ENCODE measurements at places on chromosomes 1 and 21. TPM values are rescaled to one million over a fixed set of nuclear protein-coding genes. Genes with fewer than 3 reads are reported as not detected.

KCNAB2 gene
- total RNA-seq: 13.3 TPM

AGT gene
- total RNA-seq: 1.6 TPM

CFHR5 gene
- total RNA-seq: not detected

ZNF669 gene
- total RNA-seq: 10.5 TPM

CR1L gene
- total RNA-seq: not detected

SPRR2G gene
- total RNA-seq: 10.7 TPM

MROH9 gene
- not detected for total RNA-seq

RIMS3 gene
- total RNA-seq: 5.0 TPM

SPATA46 gene
- not detected for total RNA-seq

S100A8 gene
- 16.4 TPM for total RNA-seq

SLC2A5 gene
- total RNA-seq: 3.6 TPM

DNA sequence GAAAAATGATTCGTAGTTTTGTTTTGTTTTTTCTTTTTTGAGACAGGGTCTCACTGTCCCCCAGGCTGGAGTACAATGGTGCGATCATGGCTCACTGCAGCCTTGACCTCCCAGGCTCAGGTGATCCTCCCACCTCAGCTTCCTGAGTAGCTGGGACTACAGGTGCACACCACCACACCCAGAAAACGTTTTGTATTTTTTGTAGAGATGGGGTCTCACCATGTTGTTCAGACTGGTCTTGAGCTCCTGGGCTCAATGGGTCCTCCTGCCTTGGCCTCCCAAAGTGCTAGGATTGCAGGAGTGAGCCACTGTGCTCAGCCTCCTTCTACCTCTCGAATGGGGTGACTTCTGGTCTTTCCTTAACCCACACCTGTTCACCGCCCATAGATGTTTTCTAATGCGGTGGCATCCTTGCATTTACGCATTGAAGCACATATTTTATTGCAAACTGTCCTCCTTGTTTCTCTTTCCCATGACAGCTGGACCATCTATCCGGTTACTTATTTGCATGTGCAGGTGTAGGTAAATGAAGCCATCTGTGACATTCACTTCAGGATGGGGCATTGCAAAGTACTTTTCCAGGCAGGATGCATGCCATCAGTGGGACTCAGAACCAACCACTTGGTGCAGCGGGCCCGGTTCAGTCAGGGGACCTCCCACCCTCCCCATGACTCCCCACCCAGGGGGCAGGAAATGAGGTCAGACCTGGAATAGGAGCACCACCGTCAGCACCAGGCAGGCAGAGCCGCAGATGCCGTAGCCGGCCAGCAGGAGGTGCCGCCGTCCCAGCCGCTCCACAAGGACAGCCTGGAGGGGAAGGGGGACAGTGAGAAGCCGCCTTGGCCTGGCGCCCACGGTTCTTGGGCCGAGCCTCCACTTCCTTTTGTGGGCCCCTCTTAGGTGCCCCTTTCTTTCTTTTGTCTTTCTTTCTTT lies 16.5 kb downstream of the SLC2A7 start:
- H3K4me3 ChIP-seq: no peak overlapping the region
- H3K27ac ChIP-seq: no peak overlapping the region
- no peak for DNase-seq
- no peaks in the 10 kb centered on the region for H3K36me3 ChIP-seq

- H3K27ac ChIP-seq: no peak overlapping the region
- no peaks in the 10 kb centered on the region for H3K27me3 ChIP-seq
- H3K36me3 ChIP-seq: no peaks in the 10 kb centered on the region
- DNase-seq: no peak
- H3K4me1 ChIP-seq: no peaks in the 10 kb centered on the region
Measured at GRCh38 chr21:32819694-32820093, 48.1 kb upstream of the PAXBP1 start.

DNA sequence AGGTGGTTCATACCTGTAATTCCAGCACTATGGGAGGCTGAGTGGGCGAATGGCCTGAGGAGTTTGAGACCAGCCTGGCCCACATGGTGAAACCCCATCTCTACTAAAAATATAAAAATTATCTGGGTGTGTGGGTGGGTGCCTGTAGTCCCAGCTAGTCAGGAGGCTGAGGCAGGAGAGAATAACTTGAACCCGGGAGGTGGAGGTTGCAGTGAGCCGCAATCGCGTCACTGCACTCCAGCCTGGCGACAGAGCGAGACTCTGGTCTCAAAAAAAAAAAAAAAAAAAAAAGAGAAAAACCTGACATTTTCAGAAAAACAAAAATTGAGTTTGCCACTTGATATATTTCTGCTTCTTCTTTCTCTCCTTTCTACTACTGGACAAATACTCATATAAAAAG lies 24.3 kb downstream of the CA6 start:
- H3K27ac ChIP-seq: no peak overlapping the region
- H3K36me3 ChIP-seq: no peaks in the 10 kb centered on the region
- H3K4me1 ChIP-seq: no peaks in the 10 kb centered on the region
- no peak overlapping the region for H3K4me3 ChIP-seq

DNA sequence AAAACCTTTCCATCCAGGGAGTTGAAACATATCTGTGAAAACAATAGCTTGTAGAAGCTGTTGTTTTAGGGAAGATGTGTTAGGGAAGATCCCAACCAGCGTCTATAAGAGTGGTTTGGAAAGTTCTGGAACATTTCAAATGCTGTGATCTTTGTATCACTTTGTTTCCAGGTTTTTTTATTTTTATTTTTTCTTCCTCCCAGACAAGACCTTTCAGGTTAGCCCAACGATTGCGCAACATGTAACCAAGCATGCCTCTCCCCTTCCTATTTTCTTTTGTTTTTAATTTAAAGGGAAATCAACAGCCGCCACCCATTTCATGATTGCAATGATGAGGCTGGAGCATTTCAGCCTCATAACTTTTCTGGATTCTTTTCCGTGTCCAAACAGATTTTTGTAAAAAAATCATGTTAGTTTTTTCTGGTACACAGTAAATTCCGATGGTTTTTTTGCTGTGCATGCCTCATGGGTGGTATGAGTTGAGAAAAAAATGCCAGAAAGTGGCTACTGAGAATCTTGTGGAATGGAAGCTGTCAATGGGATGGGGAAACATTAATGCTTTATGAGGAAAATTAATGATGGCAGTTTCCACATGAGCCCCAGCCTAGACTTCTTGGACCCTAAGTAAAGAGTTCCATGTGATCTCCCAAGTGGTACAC lies 109.3 kb downstream of the RUNX1 start:
- DNase-seq: no peak
- H3K27me3 ChIP-seq: peaks cover 15% of the 10 kb centered on the region
- H3K27ac ChIP-seq: no peak overlapping the region
- peaks cover 12% of the 10 kb centered on the region for H3K4me1 ChIP-seq

DNA sequence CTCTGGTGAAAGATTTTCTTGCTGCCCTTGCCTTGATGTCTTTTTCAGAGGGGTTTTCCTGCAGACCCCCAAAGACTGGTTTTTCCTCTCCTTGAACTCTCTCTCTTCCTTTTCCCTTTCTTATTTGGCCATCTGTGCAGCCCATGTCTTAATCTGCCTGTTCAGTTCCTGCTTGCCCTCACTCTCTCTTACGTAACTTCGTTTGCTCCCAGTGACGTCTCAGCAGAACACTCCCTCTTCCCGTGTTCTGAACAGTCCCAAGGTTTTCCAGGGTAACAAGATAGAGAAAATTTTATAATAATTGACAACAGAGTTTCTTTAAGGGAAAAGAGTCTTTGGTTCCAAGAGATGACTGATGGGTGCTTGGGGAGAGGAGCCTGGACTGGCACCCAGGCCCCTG lies 109.1 kb upstream of the LMO4 start:
- H3K36me3 ChIP-seq: no peaks in the 10 kb centered on the region
- H3K4me1 ChIP-seq: peaks cover 2% of the 10 kb centered on the region
- H3K27ac ChIP-seq: no peak overlapping the region
- no peaks in the 10 kb centered on the region for H3K27me3 ChIP-seq
- no peak overlapping the region for H3K4me3 ChIP-seq
- no peak for DNase-seq

DNA sequence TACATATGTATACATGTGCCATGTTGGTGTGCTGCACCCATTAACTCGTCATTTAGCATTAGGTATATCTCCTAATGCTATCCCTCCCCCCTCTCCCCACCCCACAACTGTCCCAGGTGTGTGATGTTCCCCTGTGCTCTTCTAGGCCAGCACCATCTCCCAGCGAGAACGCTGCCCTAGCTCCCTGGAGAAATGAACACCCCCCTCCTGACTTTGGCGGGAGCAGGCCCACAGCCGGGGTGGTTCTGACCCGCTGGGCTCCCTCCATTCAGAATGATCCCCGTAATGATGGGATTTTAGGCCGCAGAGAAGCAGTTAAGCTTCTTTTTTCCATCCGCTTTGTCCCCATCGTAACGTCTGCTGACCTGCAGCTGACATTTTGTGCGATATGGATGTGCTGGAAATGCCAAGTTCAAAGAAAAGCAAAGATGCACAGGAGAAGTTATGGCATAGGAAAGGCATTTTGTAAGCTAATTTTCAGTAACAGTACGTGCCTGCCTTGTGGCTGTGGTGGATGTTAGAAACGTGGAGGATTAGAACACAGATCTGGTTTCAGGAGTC lies 39.3 kb downstream of the ELK4 start:
- no peaks in the 10 kb centered on the region for H3K27me3 ChIP-seq
- H3K4me3 ChIP-seq: peak overlapping the region; percentile 30
- DNase-seq: peak; percentile 59
- H3K36me3 ChIP-seq: no peaks in the 10 kb centered on the region

DNA sequence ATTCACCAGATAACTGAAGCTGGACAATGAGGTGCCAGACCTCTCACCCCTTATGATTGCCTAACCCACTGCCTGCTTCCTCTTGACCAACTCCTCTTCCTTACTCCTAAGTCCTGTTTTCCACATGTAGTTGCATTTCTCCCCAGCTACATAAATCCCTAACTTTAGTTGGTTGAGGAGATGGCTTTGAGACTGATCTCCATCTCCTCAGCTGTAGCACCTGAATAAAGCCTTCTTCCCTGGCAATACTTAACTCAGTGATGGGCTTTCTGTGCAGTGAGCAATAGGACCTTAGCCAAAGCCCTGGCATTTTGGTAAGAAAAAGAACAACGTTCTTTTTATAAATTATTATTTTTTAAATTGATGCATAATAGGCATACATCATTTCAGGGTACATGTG lies 691.1 kb downstream of the MATN1 start:
- no peaks in the 10 kb centered on the region for H3K36me3 ChIP-seq
- H3K27ac ChIP-seq: no peak overlapping the region
- no peak for DNase-seq
- H3K27me3 ChIP-seq: peaks cover 37% of the 10 kb centered on the region

- H3K27me3 ChIP-seq: no peaks in the 10 kb centered on the region
- H3K4me1 ChIP-seq: peaks cover 58% of the 10 kb centered on the region
- DNase-seq: no peak
- H3K4me3 ChIP-seq: no peak overlapping the region
- H3K27ac ChIP-seq: no peak overlapping the region
- no peaks in the 10 kb centered on the region for H3K36me3 ChIP-seq
Measured at GRCh38 chr1:25740071-25740470, 59.9 kb upstream of the SELENON start.

DNA sequence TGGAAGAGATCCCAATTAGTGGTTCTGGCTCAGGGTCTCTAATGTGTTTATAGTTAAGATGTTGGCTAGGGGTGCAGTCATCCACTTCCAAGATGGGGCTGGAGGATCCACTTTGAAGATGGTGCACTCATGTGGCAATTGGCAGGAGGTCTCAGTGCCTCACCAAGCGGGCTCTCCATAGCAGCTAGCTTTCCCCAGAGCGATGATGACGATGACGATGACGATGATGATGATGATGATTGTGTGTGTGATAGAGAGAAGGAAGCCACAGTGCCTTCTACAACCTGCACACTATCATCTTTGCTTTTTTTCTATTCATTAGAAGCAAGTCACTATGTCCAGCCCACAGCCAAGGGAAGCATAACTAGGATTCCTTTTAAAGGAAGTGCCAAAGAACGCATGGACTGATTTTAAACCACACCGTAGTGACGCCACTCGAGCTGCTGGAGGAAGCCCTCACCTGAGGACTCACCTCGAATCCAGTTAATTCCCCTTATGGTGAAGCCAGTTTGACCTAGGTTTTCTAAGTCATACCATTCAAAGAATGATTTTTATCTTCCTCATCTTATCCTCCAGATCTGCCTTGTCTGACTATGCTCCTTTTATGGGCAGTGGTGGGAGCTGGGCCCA lies 49.4 kb downstream of the SRRM1 start:
- H3K27me3 ChIP-seq: no peaks in the 10 kb centered on the region
- no peak overlapping the region for H3K4me3 ChIP-seq
- peaks cover 23% of the 10 kb centered on the region for H3K4me1 ChIP-seq
- DNase-seq: no peak
- H3K36me3 ChIP-seq: no peaks in the 10 kb centered on the region

DNA sequence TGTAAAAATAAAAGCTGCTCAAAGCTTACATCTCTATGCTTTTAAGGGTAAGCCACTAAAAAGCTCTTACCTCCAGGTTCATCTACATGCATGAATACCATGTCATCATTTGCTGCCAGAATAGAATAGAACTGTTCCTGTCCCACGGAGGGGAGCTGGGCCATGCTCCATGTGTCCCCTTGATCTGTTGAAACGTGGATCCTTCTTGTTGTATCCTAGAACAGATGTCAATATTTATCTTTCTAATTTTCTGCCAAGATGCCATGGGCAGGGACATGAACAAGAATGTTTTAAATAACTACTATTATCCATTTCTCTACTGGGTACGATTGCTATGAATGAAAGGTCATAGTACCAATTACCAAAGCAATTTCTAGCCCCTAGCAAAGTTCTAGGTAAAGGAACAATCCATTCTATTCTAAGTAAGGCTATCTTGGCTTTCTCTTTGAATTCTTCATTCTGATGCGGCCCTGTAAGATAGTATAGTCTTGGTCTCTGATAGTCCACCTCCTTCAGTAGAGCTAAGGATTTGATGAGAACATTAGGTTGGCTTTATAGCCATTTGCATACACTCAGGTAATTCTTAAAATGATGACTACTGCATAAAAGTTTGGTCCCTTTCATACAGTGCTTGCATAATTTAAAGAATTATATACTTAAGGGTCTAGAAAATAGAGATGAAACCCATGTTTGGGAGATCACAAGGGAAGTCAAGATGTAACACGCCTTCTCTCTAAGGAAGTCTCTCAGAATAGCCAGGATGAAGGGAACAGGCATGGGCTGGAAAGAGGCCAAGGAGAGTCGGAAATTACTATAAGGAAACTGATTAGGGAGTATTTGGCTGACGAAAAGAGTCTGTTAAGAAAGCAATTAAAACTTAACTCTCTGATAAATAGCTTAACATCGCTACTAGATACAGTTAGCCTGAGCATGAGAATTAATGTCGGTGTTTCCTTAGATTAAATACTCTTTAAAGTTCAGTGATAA lies 35.4 kb upstream of the MYBPHL start:
- no peaks in the 10 kb centered on the region for H3K27me3 ChIP-seq
- DNase-seq: no peak
- H3K27ac ChIP-seq: no peak overlapping the region
- H3K4me3 ChIP-seq: no peak overlapping the region
- peaks cover 48% of the 10 kb centered on the region for H3K36me3 ChIP-seq

GRCh38 chr1:68051475-68051874 lies 1.0 kb upstream of the DIRAS3 start:
- H3K36me3 ChIP-seq: no peaks in the 10 kb centered on the region
- DNase-seq: peak; percentile 63
- no peaks in the 10 kb centered on the region for H3K4me1 ChIP-seq
- H3K4me3 ChIP-seq: peak overlapping the region; percentile 38

GRCh38 chr1:52225174-52225573 lies 83.3 kb downstream of the ZFYVE9 start:
- H3K4me3 ChIP-seq: no peak overlapping the region
- H3K4me1 ChIP-seq: no peaks in the 10 kb centered on the region
- DNase-seq: no peak
- no peaks in the 10 kb centered on the region for H3K36me3 ChIP-seq

All from suprapubic skin (tissue), 4 donors.